Activated CD4-positive, alpha-beta T cell treated with anti-CD3 and anti-CD28 coated beads, Interleukin-2, amount 50 U/mL, for 48 hours (primary cell): ENCODE measurements at places on chromosomes 11 and 22.

GRCh38 chr11:119307219-119307618, 9.7 kb downstream of the MCAM start:
- DNase-seq = no peak

- DNase-seq = no peak
Measured at GRCh38 chr11:12876340-12876739, 132.8 kb upstream of the RASSF10 start.

- DNase-seq = no peak
Measured at GRCh38 chr11:69010361-69010891, 2.6 kb downstream of the MRGPRF start.

DNA sequence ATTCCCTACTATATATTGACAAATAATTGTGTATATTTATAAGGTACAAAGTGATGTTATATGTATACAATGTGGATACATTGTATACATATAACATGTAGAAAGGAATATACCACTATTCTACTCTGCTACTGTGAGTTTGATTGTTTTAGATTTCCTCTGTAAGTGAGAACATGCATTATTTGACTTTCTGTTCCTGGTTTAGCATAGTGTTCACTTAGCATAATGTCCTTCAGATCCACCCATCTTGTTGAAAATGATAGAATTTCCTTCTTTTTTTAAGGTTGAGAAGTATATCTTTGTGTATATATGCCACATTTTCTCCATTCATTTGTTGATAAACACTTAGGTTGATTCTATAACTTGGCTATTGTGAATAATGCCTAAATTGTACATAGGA, 140.8 kb upstream of the BDNF start:
- no peak for DNase-seq

GRCh38 chr11:70324376-70325115, 54.1 kb downstream of the PPFIA1 start:
- no peak for DNase-seq

- peak; percentile 48 for DNase-seq
Measured at GRCh38 chr11:128725630-128726319, 31.9 kb downstream of the FLI1 start.

GRCh38 chr11:45732343-45732742, 66.9 kb upstream of the CHST1 start:
- no peak for DNase-seq

DNA sequence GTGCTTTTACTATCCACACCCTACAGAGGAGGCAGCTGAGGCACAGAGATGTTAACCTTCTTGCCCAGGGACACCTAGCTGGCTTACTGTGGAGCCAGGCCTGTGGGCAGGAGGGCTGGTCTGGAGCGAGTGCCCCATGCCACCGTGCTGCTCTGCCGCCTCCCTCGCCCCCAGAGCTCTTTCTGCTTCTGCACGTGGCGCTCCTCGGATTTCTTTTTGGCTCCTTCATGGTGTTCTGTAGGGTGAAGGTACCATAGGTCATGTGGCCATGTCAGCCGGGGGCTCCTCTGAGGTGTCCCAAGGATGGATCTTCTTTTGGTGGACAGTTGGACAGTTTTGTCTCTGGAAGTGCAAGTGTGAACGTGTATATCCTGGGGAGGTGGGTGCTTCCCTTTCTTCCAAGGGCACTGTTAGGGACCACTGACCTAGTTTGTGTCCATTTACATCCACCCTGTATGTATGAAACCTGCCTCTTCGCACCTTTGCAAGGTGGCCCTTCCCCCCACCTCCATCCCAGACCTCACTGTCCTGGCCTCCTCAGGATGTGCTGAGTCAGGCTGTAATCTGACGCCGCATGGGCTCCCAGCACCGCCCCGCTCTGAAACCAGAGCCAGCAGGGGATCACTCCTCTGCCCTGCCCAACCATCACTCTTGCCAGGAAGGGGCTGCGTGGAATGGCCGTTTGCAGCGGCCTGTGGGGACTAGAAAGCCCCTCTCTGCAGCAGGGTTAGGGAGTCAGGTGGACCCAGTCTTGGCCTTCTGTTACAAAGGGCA, 31.7 kb downstream of the POLR3H start:
- no peak for DNase-seq

GRCh38 chr11:64101461-64101860, 64.5 kb downstream of the MACROD1 start:
- DNase-seq = no peak

- DNase-seq = no peak
Measured at GRCh38 chr11:65788821-65789220, 2.0 kb downstream of the OVOL1 start.

- peak; percentile 13 for DNase-seq
Measured at GRCh38 chr11:129372609-129373488, 2.8 kb upstream of the BARX2 start.

DNA sequence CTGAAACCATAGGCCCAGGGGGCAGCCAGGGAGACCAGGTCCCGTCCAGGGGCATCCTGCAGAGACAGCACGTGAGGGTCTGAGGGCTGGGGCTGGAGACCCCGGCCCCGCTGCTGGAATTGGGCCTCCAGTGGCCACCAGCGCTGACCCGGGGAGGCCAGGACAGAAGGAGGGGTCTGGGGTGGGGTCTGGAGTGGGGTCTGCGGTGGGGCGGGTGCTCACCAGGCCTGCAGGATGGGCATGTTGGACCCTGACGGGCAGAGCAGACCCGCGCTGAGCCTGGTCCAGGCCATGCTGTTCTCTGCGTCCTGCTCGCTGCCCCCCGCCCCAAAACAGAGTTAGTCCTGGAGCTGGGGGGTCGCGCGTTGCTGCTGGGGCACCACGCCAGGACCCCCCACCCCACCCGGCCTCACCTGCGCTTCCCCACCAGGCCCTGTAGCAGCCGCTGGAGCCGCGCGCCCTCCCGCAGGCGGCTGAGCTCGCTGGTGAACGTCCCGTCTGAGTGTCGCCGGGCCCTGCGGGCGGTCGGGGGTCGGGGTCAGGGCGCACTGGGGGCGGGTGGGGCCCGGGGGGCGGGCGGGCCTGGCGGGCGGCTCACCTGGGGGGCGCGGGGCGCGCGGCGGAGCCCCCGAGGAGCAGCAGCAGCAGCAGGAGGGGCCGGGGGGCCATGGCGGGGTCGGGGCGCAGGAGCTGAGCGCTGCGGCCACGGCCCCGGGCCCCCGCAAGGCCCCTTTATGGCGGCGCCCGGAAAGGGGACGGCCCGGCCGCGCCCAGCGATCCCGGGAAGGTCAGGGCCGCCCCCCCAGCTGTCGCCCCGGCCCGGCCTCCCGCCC, at the start of gene SCT:
TSS of gene SCT (minus strand) at position 707 of the 833 bp plus-strand sequence. CDS start at position 669, 38 bp downstream.
- DNase-seq = no peak

- DNase-seq = no peak
Measured at GRCh38 chr11:100434821-100435641, 252.1 kb upstream of the ARHGAP42 start.

- no peak for DNase-seq
Measured at GRCh38 chr11:7672276-7672959, 882 bp downstream of the CYB5R2 start.

GRCh38 chr11:27116684-27117083, 76.1 kb downstream of the BBOX1 start:
- no peak for DNase-seq

DNA sequence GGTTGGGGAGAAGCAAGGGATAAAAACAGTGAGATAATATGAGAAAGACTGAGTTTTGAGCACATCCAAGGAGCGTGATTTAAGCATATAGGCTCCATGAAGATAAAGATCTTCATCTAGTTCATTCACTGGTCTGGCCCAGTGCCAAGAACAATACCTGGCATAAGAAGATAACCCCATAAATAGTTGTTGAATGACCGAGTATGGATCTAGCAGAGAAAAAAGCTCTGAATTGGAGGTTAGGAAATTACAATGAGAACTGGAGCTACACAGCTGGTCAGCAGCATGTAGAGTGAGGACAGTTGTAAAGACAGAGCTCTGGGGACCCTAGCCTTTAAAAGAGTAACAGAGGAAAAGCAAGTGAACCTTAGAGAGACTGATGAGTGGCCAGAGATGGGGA, 33.0 kb upstream of the PAK1 start:
- DNase-seq = no peak

GRCh38 chr11:121802542-121802941, 313.5 kb downstream of the BLID start:
- DNase-seq = no peak

GRCh38 chr11:75312346-75312745, 39.1 kb downstream of the ARRB1 start:
- DNase-seq = no peak

GRCh38 chr22:24954114-24954463, 1.6 kb downstream of the KIAA1671 start:
- no peak for DNase-seq

- DNase-seq = no peak
Measured at GRCh38 chr11:115166820-115167219, 337.4 kb downstream of the CADM1 start.

DNA sequence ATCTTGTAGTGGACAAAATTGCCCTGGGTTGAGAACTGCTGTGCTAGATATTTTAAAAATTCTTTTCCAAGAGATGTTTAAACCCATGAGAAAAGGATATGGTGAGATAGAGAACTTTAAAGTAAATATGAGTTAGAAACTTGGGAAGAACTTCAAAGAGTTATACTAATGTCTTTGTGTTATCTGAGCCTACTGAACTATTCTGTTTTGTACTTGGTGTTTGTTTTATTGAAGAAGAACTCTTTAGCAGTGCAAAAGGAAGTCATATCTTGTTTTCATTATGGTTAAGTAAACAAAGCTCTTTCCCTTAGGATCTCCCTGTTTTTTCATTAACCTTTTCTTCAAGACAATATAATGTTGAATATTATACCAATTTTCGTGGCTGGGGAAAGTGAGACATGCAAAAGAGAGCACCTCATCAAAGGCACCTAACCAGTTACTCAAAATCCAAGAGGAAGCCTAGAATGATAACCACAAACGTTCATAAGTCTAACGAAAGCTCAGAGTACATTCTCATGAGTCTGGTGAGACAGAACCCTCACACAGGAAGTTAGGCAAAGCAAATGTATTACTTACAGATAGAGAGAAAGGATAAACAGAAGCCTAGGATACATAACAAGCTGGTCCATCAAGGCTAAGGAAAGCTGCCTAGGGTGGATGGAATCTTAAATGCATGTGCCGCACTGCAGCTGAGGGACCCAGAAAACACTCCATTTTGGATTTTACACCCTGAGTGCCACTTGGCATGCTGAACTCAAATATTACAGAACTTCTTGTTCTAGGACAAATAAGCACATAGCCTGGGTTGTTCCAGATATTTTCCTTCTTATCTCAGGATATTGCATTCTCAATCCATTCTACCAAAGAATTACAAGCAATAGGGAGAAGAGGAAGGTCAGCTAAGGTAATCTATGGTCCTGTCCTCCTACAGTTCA, 112.5 kb upstream of the ANO3 start:
- DNase-seq = no peak

DNA sequence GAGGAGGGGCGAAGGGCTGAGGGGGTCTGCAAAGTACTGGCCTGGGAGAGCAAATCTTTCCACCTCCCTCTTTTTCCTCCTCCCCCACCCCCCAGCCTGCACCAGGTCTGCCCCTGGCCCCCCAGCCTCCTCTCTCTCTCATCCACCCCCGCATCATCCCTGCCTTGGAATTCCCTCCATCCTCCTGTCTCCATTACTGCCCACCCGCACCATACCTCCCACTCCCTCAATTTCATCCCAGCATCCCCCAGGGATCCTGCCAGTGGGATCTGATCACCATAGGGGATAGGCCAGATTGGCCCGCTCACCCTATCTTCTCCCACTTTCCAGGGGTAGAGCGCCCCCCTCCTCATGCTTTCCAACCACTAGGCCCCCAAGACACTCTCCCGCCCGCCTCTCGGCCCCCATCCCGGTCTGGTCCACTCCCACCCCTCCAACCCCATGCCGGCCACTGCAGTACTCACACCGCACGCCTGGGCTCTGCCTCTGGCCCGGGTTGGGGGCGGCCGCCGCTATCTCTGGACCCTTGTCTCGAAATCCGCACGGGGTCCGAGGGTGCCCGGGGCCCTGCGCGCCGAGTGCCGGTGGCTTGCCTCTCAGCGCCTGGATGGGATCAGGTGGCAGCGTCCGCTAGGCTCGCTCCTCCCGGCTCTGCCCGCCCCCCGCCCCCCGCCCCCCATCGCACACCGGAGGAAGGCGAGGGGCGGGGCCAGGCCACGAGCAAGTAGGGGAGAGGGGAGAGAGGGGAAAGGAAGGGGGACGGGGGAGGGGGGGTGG, at the start of gene GAL3ST3:
TSS of gene GAL3ST3 (minus strand) at position 615 of the 777 bp plus-strand sequence. CDS start 3,746 bp downstream, outside the sequence.
- no peak for DNase-seq

DNA sequence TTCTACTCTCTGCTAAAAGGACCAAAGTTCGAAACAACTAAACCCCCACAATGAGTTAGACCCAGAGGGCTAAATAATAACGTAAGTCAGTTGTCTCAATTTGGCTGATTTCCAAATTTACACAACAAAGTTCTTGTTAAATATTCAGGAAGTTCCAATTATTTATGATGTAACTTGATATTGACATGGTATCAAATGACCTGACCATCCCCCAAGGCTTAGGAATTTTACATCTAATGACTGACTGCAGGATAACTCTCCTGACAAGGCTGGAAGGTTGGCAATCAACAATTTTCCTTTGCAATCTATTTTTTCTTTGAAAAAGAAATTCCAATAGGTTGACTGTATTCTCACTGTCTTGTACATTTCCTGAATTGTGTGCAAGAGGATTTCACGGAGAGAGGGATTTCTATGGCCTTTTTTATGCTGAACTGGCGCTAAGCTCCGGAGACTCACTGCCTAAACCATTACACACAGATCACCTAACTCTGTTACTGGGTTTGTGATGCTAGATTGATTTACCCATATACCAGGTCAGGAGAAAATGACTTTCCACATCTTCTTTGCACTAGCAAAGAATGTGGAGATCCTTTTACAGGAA, 9.6 kb upstream of the CDON start:
- no peak for DNase-seq

GRCh38 chr11:44351006-44351660, 41.2 kb upstream of the ALX4 start:
- DNase-seq = no peak

DNA sequence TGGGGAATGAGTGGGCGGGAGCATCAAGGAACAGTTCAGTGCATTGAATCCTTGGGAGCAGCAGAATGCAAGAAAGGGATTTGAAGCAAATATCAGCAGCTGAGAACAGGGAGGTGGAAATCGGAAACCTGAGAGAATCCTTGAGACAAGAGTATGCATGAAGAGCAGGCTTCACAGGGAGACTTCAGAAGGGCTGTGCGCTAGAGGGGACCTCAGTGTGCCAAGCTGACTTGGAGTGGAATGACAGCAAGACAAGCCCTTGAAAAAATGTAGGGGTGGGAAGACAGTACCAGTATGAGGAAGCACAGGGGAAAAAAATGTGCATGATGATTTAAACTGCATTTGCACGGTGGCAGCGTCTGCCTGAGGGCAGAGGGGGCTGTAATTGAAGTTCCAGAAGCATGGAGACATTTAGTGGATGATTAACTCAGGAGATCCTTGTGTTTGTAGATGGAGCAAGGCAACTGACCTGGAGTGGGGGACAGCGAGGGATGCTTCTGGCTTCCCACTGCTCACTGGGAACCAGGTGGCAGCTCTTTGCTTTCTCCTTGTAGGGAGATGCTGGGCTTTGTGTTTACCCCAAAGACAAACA, 204.9 kb upstream of the PLET1 start:
- no peak for DNase-seq

- no peak for DNase-seq
Measured at GRCh38 chr11:98587884-98588283, 432.9 kb upstream of the CNTN5 start.
